ENCODE measurements at places on chromosomes 13 and 19. TPM values are rescaled to one million over a fixed set of nuclear protein-coding genes. Genes with fewer than 3 reads are reported as not detected.

DNA sequence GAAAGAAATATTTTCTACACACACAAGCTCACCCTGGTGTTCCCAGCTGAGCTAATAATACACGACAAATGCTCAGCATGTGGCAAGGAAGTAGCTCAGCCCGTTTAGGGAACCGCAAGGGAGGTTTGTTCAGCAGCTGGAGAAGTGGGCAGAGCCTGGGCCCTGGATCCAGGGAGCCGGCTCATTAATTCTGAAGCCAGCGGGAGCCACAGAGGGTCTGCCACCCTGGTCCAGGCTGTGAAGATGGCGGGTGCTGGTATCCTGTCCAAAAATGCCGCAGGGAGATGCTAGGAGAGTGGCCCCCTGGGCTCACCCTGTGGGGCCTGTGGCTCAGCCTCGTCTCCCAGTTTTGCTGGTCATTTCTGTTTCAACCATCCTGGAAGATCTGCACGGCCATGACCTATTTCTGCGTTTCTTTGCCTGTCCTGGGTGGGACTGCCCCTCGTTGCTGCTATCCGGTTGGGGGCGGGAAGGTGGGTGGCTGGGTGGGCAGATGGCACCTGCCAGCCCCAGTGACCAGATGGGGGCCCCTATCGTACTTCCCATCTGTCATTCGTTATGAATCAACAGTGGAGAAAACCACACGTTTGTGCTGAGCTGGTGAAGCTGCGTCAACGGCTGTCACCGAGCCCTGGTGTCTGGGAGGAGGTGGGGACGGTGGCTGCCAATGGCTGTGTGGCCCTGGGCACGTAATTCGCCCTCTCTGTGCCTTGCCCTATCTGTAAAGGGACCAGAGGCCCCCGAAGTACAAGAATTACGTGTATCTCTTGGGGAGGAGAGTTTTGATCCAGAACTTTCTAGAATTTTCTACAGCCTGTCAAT lies 2.7 kb upstream of the GNA15 start:
- DNase-seq, result peak; percentile 94

GRCh38 chr13:73820688-73821087 lies 313.5 kb downstream of the KLF12 start:
- DNase-seq, result no peak

Gene FBN3
- 0.06 TPM for total RNA-seq

Gene RNF225
- total RNA-seq, result 0.70 TPM

Gene ATP4B
- total RNA-seq, result not detected

Data from activated CD8-positive, alpha-beta memory T cell treated with anti-CD3 and anti-CD28 coated beads, Interleukin-2, amount 10 ng/mL, durations not matched to agents 7 days and 5 days (primary cell).